ENCODE measurements at places on chromosomes 4 and X.

DNA sequence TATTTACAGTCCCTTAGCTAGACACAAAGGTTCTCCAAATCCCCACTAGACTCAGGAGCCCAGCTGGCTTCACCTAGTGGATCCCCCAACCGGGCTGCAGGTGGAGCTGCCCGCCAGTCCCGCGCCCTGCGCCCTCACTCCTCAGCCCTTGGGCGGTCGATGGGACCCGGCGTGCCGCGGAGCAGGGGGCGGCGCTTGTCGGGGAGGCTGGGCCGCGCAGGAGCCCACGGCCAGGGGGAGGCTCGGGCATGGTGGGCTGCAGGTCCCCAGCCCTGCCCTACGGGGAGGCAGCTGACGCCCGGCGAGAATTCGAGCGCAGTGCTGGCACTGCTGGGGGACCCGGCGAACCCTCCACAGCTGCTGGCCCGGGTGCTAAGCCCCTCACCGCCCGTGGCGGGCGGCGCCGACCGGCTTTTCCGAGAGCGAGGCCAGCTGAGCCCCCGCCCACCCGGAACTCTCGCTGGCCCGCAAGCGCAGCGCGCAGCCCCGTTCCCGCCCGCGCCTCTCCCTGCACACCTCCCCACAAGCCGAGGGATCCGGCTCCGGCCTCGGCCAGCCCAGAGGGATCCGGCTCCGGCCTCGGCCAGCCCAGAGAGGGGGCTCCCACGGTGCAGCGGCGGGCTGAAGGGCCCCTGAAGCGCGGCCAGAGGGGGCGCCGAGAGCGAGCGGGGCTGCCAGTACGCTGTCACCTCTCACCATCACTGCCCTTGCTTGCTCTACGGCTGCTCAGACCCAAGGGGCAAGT is 39.4 kb downstream of the WFS1 start:
- DNase-seq = peak; percentile 48

DNA sequence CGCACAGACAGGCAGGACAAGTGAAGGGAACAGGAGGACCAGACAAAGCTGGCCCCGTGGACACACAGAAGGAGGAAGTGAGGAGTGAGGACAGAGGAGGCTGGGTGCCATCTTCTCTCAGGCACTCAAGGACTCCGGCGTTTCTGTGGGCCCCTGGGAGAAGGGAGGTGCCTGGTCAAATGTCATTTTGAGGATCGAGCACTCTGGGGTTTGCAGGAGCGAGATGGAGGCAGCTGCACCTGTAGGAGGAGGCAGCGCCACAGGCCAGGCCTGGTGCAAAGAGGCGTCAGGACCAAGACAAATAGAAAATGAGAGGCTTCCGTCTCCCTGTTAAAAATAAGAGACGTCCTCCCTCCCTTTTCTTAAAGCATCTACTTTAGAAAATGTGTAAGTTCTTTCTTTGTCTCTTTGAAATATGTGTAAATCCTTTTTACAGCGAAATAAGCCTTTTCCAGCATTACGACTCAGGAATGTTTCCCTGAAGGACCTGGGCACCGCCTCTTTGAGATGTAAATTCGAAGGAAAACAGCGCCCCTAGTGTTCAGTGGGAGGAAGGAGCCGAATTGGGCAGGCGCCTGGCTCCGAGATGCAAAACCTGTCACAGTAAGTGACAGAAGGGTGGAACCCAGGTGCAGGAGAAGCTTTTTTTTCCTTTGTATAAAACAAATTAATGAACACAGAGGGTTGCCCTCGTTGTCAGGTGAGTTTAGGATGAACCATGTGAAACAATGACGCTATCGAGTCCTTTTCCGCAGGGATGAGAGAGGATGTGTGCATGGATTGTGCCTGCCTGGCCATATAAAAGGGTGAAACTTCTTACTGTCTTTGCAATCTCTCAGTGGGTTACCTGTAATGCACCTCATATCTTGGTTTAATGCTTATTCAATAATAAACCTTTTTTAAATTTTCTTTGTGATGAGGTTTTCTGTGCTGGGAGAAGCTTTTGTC is 1.4 kb upstream of the C4orf50 start:
- DNase-seq = no peak

- DNase-seq = no peak
Observed at GRCh38 chrX:122565952-122566351, 618.1 kb upstream of the GRIA3 start.

DNA sequence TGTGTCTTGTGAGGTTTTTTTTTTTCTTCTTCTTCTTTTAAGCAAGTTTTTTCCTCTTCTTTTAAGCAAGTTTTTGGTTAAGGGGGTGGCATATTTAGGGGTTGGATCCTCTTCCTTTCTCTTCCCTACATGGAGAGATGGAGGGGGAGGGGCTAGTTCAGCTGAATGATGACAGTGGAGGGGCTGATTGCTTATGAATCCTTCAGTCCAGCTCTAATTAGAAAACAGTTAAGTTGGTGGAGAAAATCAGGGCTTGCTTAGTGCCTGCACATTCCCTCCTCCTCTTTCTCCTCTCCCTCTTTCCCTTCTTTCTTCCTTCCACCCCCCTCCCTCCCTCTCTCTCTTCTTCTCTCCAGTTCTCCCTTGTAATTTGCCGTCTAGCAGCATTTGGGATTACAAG is 4.4 kb upstream of the HAND2 start:
- no peak for DNase-seq

DNA sequence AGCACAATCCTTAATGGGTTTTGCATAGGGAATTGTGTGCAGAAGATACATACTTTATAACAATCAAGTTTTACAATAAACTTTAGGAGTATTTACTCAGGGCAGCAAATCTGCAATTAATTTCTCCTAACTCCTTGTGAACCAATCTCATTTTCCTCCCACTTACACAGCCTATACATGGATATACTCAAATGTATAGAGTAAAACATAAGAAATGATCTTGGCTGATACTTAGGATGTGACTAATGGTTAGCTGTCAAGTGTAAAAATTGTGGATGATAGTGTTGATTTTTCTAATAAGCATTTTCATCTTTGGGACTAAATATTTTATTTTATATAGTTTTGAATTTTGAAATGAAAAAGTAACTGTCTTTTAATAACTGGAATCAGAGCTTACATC is 759.6 kb downstream of the GRID2 start:
- DNase-seq = no peak

DNA sequence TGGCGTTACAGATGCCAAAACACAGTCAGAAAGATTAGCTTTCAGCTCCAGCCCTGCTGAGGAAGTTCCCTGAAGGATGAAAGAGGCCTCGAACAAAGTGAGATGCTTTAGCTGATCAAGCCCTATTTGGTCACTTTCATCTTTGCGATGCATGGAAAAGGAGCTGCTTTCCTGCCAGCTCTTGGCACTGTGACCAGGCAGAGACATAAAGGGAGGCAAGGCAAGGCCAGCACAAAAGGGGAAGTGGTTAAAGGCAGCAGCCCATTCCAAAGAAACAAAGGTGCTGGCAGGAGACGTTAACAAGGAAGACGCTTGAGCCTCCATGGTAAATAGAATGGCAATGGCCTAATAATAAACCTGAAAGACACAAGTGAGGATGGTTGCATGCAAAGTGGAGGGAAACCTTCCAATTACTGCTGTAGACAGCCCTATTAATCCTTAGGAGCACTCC is 617.1 kb upstream of the INTU start:
- DNase-seq = no peak
